ENCODE measurements at places on chromosomes 1 and 21.

DNA sequence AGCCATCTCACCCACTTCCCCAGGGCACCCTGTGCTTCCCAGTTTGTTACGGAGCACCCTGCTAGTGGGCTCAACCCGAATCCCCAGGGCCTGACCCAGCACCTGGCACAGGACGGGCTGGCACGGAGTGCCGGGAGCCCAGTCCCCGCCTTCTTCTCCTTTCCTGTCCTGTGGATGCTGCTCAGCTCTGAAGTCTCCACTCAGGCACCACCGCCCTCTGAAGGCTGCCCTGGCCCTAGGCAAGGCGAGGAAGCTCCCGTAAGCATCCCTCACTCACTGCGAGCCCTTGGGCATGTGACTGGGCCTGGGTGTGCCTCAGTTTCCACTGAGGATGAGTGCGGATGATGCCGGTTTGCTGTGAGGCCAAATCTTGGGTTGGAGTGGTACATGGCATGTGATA is 21.8 kb downstream of the SLC1A7 start:
- no peak for DNase-seq

DNA sequence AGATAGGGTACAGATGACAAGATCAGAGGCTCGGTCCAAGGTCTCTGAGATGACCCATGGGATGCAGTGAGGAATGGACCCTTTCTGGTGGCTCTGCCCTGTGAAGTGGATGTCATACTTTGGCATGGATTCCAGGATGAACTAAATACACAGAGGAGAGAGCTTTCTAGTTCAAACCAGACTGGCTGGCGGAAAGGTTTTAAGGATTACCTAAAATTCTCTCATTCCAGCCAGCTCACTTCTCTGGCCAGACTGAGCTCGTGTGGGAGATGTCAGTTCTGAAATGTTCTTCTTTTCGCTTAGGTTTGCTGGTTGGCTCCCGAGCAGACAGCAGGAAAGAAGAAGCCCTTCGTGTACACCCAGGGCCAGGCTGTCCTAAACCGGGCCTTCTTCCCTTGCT is 6.2 kb downstream of the RNPEP start:
- no peak for DNase-seq

DNA sequence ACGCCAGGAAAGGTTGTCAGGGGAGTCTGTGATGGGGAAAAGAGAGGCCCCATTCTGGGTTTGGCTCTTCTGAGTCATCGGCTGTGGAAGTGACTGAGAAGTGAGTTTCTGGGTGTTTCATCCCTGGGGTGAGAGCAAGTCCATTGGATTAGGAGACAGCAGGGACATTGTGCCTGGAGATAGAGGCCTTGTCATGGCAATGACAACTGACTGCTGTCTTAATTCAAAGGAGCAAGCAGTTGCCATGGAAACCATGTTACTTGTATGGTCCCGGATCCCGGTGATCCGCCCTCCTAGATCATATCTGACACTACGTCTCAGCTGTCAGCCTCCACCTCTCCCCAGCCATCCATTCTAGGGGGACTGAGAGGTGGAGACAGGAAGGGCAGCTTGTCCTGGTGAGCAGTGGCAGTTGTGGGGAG is 34.4 kb downstream of the KIAA0040 start:
- no peak for DNase-seq

DNA sequence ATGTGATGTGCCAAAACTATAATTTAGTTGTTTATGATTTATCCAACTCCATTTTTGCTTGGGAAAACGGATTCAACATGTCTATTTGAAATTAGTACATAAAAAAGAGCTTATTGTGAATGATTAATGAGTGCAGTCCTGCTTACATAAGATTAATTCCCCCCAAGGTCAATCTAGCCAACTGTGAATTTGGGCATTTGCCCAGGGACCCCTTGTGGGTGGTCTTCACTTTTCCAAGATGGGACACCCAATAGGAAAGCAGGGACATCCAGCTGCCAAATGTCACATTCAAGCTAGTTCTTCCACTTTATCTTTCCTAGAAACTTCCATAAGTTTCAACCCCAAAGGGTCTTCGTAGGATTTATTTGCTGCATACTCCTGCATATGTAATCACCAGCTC is 362.4 kb upstream of the PKN2 start:
- DNase-seq = no peak

DNA sequence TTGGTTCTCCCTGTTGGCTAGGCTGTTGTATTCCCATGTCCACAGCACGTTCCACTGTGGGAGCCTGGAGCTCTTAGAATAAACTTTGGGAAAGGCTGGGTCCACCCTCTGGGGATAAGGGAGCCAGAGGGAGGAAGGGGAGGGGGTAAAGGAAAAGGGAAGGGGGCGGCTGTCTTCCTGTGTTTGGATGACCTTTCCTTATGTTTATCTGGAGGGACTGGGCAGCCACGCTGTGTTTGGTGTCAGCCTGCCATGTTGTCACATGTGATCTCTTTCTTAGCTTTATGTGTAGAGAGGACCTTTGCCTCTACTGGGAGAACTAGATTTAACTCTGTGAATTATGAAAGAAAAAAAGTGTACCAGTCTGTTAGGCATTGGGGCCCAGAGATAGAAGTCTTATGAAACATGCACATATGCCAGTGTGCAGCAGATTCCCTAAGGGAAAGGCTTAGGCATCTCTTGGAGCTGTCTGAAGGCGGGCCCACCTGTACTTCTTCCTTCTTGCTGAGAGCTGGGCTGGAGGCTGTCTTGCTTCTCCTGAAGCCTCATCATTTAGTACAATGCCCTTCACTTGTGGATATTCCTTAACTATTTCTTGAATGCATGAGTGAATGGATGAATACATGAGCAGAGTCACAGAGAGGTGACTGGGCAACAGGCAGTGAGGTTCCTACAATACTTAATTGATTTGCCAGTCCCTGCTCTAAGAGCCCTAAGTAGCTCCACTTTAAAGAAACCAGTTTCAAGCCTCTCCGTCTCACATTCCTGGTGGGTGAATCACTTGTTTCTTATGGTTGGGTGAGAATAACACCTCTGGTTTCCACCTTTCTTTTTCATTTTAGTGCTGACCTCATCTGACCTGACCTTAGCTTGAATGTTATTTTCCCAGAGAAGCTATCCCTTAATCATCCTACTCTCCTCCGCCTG is 62.5 kb upstream of the ARHGAP29 start:
- no peak for DNase-seq

GRCh38 chr1:18348354-18348753 is 132.4 kb upstream of the KLHDC7A start:
- no peak for DNase-seq

DNA sequence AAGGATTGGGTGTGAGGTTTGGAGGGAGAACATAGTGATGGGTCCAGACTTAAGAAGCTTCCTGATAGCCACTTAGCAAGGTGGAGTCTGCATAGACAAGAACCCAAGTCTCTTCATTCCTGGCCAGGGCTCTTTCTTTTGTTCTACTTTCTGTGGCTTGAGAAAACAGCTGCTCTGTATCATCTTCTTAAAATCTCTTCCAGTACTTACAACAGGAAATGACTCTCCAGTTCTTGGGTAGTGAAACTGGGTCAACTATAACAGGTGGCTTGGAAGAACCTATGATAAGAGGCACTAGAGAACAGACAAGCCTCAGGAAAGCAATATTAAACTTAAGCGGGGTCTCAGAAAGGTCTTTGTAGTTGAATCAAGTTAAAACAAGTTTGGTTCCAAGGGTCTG is 148.1 kb upstream of the USP24 start:
- no peak for DNase-seq

GRCh38 chr1:41655632-41656031 is 171.1 kb upstream of the EDN2 start:
- no peak for DNase-seq

DNA sequence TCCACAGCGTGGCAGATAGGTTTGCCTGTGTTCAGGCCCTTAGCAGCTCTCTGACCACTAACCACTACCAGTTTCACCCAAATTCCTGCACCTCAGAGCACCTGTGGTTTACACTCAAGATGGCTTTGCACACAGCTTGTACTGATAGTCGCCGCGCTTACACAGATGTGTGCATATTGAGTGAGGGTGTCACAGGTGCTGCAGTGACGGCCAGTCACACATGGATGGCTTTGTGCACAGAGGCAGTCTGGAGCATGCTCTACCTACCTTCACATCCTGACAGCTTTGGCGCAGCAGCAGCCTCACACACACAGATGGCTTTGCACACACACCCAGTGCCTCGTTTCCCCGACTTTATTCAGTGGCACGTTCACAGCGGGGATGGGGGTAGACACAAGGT is 7.5 kb downstream of the DMAP1 start:
- no peak for DNase-seq

DNA sequence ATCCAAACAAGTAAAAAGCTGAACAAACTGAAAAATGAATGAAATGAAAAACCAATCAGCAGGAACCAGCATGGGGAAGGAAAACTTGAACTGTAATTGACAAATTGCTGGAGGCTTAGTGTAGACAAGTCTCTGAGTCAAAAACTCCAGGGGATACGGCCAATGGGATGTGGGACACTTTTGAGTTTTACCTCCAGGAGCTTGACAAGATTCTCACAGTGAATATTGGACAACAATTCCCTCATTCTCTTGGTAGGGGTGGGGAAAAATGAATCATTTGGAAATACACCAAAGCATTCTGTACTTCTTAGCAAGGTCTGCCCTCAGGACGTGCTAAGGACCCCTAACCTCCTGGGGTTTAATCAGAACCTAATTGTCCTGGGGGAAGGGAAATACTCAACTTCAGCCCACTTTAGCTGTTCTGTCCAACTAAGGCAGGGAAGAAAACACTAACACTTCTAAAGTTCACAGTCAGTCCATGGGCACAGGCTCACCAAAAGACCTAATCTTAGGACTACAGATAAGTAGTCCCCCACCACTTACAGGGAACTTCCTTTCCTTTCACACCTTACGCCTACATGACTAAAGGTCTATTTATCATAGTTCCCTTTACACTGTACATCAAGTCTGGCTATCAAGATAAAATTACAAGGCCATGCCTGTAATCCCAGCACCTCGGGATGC is 60.7 kb upstream of the CDC42BPA start:
- no peak for DNase-seq

GRCh38 chr1:207941665-207942064 is 30.7 kb upstream of the CD34 start:
- DNase-seq = no peak

DNA sequence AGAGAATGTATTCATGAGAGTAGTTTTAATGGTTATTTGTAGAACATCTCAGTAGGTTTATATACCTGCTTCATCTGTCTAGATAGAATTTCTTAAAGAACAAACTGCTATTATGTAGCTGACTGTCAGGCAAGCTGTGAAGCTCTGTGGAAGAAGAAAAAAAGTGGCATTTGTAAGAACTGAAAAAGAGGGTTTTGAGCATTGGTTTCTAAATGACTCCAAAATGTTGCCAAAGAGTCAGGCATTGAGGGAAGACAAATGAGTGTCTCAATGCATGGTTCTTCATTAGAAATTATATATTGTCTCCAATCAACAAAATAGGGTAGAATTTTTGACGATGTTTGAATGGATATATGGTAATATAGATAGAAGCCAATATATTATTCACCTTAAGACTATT is 1276.1 kb downstream of the KCNT2 start:
- no peak for DNase-seq

DNA sequence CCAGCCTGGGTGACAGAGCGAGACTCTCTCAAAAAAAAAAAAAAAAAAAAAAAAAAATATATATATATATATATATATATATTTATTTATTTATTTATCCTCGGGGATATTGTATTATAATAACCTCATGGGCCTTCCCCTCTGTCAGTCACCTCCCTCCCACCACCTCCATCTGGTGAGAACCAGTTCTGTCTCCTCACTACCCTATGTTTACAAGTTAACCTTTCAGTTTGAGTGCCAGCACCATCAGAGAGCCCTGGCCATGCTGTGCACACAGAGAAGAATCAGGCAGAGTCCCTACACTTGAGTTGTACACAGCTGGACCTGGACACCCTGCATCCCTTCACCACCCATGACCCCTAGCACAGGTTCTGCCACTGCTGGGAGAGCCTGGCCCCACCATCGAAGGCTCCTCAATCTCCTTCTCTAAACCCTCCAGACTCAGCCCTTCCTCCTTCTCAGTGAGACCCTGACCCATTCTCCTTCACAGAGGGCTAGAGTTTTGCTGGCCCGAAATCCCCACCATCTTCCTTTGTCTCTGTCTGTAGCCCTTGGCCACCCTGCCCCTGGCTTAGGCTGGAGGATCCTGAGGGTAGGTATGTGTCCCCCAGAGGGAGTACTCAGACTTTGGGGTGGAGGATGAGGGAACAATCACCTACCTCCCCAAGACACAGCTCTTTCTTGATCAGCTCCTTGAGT is 1.2 kb downstream of the S100A5 start:
- DNase-seq = no peak

- no peak for DNase-seq
Observed at GRCh38 chr1:155141749-155142148, 1.4 kb upstream of the DPM3 start.

- DNase-seq = no peak
Observed at GRCh38 chr1:117793413-117793812, 136.0 kb downstream of the GDAP2 start.

GRCh38 chr1:27509127-27510080 is 19.4 kb upstream of the WASF2 start:
- DNase-seq = no peak

GRCh38 chr1:201463071-201463552 is 5.9 kb downstream of the PHLDA3 start:
- DNase-seq = no peak

- no peak for DNase-seq
Observed at GRCh38 chr1:228987736-228988506, 252.6 kb downstream of the RHOU start.

DNA sequence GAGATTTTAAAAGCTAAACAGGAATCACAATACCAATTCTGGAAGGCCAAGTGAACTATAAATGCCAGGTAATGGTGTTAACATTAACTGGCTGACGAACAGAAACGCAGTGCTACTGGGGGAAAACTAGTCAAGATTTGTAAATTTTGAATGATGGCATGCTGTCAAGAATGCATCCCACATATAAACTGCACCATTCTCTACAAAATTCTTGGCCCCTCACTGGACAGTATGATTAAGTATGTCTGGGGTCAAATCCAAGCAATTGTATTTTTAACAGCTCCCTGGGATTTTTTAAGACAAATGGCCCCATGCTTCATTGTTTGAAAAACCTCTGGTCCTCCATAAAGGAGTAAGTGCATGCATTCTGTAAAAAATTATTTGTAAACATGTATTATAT is 73.2 kb upstream of the COA6 start:
- no peak for DNase-seq

GRCh38 chr1:15236746-15237145 is 10.3 kb upstream of the FHAD1 start:
- DNase-seq = no peak

GRCh38 chr1:36573445-36573844 is 90.7 kb upstream of the CSF3R start:
- no peak for DNase-seq

- DNase-seq = no peak
Observed at GRCh38 chr1:176448340-176448739, 14.6 kb upstream of the PAPPA2 start.

All from activated CD8-positive, alpha-beta T cell treated with anti-CD3 and anti-CD28 coated beads, Interleukin-2, amount 10 ng/mL, durations not matched to agents 7 days and 5 days (primary cell).